ENCODE measurements at places on chromosomes 2 and 18.

GRCh38 chr2:190882411-190882766, 1.8 kb downstream of the GLS start:
- DNase-seq, result no peak

- no peak for DNase-seq
Observed at GRCh38 chr18:31574359-31574758, 17.3 kb upstream of the TTR start.

DNA sequence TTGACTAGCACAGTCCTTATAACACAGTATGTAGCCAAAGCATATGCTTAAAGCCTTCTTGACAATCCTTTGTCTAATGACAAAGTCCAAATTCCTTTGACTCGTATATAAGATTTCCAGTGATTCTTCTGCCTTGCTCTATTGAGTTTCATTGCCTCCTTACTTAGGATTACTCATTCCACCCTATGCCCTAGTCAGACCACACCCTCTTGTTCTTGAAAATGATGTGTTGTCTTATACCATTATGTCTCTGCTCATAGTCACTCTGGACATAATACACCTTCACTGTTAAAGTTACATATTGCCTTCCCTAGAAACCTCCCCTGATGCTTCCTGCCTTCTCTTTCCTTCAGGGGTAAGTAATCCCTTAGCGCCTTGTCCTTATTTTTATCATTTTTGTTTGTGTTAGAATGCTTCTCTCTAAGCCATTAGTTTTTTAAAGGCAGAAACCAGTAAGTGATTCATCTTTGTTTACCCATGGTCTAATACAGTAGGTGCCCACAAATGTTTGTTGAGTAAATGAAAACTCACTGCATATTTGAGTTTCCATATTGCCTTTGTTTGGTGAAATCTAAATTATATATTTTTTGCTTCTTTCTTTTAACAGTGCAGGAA, 19.3 kb downstream of the GPD2 start:
- DNase-seq, result no peak

- DNase-seq, result no peak
Observed at GRCh38 chr2:157897106-157897971, 21.2 kb upstream of the ACVR1 start.

GRCh38 chr2:37039580-37039979, 44.6 kb downstream of the HEATR5B start:
- no peak for DNase-seq

DNA sequence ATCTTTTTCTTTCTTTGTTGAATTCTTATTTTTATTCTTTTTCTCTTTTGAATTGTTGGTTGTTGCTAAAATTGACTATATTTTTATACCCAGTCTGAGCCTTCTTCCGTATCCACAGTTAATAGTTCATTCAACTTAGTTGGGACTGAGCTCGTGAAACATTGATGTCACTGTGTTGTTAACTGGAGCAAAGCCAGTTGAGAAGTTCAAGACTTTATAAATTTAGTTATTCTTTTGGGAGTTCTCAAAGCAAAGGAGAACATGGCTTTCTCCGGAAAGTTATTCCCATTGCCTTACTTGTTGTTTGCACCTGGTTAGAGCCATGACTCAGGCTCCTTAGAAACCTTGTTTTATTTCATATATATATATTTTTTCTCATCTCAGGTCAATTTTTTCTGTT, 8.8 kb downstream of the CTLA4 start:
- DNase-seq, result no peak

DNA sequence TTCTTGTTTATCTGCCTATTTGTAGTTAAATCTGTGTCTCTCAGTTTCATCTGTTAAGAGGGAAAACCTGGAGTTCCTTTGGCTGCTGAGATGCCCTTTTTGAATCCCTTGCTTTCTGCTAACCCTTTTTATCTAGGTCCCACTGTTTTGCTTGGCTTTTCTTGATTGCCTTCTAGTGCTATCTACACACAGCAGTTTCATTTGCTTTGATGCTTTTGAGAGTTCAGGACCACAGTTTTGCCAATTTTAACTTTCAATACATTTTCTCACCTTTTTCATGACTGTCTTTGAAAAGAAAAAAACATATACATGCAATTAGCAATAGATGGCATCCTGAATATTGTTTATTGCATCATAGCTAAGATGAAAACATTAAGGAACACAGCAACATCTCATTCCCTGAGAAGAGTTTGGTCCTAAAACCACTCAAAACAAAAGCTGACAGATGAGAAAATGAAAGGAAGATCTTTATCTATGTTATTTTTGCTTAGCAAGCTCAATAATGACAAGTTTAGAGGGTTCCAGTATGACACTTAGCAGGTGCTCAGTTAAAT, 241.4 kb upstream of the MEX3C start:
- DNase-seq, result no peak

GRCh38 chr2:46305187-46305586, 8.0 kb downstream of the EPAS1 start:
- no peak for DNase-seq

DNA sequence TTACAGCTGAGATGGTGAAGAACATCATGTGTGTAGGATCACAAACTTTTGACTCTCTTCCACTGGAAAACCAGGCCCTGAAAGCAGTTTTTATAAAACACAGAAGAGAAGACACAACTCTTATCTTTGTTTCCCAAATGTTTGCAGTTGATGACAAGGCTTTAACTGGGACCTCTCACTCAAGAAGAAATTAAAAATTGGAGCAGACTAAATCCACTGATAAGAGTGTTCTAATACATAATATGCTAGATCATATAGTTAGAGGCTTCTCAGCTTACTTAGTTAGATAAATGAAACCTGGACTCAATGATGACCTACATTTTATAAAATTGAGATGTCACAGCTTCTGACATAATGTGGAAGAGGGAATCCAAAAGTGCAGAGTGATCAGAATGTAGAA, 158.3 kb upstream of the WDSUB1 start:
- no peak for DNase-seq

DNA sequence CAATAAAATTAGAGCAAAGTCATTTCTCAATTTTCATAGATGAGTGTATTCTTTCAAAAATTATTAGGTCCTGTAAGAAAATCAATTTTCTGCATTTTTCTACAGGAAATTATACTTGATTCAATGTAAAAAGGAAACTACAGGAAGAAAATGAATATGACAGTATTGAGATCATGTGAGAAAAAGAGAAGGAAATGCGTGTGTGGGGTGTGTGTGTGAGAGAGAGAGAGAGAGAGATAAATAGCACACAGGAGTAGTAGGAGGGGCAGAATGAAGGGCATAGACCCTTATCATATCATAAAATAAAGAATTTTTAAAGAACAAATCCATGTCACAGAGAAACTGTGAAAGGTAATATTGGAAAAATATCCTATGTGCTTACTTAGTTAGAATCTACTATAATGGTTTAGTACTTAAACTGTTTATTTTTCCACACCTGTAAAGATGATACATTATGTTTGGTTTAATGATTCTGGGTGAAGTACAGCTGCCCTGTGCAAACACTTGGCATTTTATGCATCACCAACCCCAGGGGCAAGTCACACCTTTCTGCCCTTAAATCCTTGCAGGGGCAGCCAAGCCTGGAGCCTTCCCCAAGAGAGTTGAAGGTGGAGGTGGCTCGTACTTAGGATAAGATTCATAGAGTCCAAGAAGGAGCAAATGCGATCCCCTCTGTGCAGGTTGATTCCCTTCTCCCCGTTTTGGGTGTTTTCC, 276.4 kb downstream of the TGIF1 start:
- DNase-seq, result no peak

DNA sequence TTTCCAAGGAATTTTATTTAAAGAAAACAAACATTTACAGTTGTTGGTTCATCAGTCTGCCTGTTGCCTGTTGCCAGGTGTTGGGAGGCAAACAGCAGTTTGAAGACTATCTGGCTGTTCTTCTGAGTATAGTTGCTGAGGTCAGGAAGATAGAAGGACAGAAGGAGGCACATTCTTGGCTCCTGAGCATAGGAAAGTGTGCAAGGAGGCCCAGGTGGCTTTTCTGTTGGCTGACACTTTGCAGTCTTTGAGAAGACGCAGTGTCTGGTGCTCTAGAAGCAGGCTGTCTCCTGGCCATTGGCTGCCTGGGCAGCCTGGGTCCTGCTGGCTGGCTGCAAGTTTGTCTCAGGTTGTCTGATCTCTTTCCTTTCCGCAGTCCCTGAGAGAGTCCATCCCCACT, 36.4 kb downstream of the TMEM17 start:
- DNase-seq, result no peak

GRCh38 chr2:177221970-177222369, 9.4 kb downstream of the HNRNPA3 start:
- DNase-seq, result no peak

DNA sequence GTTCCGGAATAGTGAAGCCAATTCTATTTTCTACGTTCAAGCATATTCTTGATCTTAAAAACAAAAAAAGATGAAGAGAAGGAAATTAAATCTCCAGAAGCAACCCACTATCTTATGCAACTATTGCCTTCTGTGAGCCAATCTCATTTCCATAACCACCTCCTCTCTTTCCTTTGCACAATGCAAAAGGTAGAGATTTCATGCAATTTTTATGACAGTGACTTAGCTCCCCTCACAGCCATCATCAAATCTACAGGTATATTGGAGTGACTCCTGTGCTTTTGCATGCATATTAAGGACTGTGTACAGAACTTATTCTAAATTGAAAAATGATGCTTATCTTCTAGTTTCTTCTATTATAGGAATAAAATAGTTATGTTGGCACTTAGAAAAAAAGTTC, 191.8 kb downstream of the DCC start:
- no peak for DNase-seq

GRCh38 chr2:20015482-20016083, 3.1 kb upstream of the MATN3 start:
- DNase-seq, result no peak

GRCh38 chr2:43146083-43146482, 80.3 kb downstream of the ZFP36L2 start:
- DNase-seq, result no peak
